ENCODE measurements at places on chromosomes 11 and 22.

DNA sequence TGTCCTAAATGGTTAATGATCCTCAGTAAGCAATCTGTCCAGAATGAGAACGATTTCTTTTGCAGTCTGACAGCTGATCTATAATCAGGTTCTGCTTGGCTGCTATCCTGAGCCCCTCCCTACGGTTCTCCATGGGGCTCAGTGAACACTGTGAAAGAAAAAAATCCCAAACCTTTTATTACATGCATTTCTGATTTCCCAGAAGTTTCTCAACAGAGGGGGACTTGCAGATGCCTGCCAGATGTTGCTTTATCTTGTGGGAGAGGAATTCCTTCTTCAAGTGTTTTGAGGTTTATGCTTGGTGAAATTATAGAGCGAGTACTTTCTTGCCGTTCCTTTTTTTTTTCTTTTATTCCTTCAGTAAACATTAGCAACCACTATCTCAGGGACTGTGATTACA lies 531.9 kb upstream of the ISX start:
- no peak for DNase-seq

DNA sequence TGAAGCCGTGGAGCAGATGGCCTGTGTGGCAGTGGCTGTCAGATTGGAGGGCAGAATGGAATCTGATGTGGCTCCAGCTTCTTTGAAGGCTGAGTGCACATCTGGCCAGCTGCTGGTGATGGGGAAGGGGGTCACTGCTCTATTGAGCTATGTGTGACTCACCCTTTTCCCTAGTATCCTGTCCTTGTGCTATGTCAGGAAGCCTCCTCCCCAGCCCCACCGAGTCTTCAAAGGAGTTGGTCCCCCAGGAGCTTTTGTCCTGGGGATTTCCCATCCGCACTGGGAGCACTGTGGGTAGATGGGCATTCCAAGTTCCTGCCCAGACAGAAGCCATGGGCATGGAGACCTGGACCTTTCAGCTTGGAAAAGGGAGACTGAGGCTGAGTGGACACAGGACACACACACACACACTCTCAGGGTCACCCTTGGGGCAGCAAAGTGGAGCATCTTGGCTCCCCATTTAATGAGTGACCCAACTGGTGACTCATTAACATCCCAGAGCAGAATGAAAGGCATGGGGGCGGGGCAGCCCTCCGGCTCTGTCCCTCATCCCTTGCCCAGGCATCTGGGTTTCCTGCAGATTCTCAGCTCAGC lies 3.3 kb downstream of the SERPINH1 start:
- DNase-seq: no peak

- no peak for DNase-seq
These were observed 945.5 kb downstream of the OPCML start for GRCh38 chr11:132586801-132587200.

DNA sequence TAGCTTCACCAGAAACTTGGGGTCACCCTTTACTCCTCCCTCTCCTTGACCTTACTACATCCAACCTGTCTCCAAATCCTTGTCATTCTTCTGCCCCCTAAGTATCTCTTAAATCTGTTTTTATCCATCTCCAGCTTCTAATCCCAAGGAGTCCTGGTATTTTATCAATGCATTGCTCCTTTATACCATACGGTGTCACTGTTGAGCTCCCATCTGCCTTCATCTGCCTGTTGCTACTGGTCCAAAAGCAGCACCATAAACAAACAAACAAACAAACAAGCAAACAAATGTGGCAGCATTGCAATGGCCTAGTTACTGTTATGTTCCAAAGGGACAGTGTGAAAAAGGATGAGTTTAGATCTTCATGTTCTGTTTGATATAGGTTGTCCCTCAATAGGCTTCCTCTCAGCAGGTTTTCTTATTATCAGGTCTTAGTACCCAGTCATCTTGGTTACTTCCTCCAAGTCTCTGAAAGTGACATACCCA lies 34.2 kb downstream of the DNHD1 start:
- DNase-seq: no peak

DNA sequence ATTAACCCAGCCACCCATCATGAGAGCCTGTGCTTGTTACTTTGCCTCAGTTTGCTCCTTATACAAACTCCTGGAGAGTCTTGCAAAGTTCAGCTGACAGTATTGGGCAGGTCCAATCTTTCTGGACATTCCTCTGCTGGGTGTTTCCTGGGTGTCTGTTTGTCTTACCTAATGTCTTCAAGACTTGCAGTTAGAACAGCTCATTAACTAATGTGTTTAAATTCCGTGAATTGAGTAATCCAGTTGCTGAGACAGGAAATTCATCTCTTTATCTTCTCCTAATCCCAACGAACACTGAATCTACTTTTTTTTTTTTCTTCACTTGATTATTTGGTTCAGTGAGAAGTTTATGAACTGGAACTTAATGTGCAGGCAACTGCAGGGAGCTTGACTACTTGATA lies 20.6 kb downstream of the BCO2 start:
- no peak for DNase-seq

DNA sequence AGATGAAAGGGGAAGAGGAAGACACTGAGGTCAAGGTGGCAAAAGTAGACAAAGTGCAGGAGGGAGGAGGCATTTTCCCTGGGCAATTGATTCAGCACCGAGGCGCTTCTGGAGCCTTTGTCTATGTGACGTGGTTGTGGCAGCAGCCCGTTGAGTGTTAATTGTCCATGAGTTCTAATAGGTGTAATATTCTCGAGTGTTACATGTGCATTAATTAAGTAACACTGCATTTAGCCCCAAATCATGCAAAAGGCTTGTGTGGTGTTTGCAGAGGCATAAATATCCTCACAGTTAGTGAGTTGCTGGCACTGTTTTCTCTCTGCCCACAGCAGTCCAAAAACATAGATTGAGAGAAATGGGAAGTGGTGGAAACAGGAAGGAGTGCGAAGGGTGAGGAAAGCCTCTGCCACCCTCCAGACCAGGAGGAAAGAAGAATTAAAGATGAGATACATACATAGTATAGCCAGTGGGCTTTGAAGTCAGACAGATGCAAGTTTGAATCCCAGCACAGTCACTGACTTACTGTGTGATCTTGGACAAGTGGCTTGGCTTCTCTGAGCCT lies 361.2 kb downstream of the MN1 start:
- no peak for DNase-seq
